ENCODE measurements at places on chromosomes 4 and X. TPM values are rescaled to one million over a fixed set of nuclear protein-coding genes. Genes with fewer than 3 reads are reported as not detected.

GRCh38 chrX:112851161-112851779 lies 10.6 kb upstream of the AMOT start:
- no peak for DNase-seq
- peaks cover 22% of the 10 kb centered on the region for H3K4me1 ChIP-seq
- H3K4me3 ChIP-seq, result no peak overlapping the region
- 0 out of 2 replicates have a peak, but pooled peaks cover 5% of the 10 kb centered on the region for H3K27me3 ChIP-seq
- H3K27ac ChIP-seq, result no peak overlapping the region

STK32B gene
- total RNA-seq, result 1.9 TPM

CXCL10 gene
- not detected for total RNA-seq

CFAP299 gene
- not detected for total RNA-seq
